ENCODE measurements at places on chromosomes 12 and 14.
A peak's percentile ranks its signal among the peaks of the same experiment; 100 is the strongest.

DNA sequence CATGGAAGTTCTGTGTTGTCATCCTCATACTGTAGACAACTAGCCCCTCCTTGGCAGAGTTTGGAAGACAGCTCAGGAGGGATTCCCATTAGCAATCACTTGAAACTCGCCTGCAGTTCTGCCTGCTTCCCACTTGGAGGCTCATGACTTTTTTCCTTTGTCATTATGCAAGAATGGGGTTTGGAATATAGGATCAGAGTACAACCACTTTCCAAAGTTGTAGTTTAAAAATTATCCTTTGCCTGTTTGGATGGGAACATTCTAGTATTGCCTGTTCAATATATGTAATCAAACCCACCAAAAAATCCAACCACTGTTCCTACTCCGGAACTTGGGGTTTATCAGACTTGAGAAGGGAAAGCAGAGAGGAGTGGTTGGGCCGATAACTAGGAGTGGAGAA is 2.1 kb upstream of the GPD1 start:
- DNase-seq, result no peak

GRCh38 chr12:21906919-21907493 is 34.2 kb downstream of the ABCC9 start:
- DNase-seq, result no peak

- peak; percentile 95 for DNase-seq
These were observed 43.4 kb upstream of the LIMA1 start for GRCh38 chr12:50326590-50327284.

GRCh38 chr12:63937378-63938316 is 93.1 kb downstream of the SRGAP1 start:
- no peak for DNase-seq

DNA sequence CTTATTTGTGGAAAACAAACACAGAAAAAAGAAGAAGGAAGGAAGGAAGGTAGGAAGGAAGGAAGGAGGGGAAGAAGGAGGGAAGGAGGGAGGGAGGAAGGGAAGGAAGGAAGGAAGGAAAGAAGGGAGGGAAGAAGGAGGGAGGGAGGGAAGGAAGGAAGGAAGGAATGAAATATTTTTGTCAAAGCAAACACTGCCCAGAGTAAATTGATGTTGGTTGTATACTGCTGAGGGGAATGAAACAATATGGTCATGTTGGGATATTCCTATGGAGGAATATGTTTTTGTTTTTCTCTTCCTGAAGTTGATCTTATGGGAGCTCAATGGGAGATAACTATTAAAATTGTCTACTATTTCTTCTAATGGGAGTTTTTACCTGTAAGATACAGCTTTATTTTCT is 717.5 kb upstream of the LRFN5 start:
- no peak for DNase-seq

DNA sequence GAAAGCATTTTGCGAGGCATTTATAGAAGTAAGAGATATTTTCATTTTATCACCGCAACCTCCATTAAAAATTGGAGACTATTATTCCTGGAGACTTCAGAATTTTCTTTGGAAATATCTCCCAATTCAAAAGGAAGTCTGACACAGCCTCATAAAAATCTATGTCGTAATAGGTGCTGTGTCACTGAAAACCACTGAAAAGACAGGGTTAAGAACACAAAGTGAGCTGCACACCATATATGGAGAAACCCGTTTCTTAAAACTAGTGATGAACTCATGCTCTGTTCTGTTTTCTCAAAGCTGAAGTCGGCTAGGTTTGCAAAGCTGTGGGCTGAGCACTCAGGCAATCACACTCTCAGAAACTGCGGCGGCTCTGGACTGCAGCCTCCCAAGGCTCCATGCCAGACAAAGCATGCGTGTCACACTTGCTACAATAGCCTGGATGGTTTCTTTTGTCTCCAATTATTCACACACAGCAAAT is at the start of gene GLIPR1:
Gene GLIPR1, plus strand, starts transcription at position 287 of the 481 bp plus-strand sequence. Its CDS starts 126 bp downstream, at position 413.
- no peak for DNase-seq

DNA sequence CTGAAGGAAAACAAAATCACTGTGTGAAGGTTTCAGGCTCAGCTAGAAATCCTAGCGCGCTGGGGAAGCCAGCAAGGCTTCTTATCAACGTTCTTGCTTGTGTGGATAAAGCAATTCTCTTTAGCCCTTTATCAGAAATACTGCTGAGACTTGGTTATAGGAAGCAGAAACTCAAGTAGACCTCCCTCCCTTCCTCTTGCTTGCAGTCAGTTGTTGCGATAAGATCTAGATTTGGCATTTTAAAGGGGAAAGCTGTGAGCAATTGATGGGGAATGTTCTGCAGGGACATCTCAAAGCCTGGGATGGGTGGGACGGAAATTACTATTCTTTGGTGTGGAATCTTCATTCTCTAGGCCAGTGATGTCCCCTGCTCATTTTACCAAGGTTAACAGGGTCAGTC is 76.4 kb upstream of the ANO4 start:
- peak; percentile 13 for DNase-seq

- DNase-seq, result no peak
These were observed 1.6 kb upstream of the ATP2B1 start for GRCh38 chr12:89709995-89710872.

DNA sequence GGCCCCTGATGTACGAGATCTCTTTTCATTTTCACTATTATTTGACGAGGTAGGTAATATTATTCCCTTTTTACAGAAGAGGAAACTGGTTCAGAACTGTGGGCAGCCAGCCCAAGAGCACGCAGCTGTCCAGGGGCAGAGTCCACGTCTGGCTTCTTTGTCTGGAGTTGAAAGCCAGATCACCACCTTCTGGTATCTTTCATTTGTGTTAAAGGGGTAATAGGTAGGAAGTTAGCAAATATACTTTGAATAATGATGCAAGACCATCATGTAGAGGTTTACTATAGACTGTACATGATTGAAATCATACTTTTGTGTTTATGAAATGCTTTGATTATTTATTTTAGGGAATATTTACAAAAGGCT is 144.1 kb upstream of the AMIGO2 start:
- DNase-seq, result no peak

DNA sequence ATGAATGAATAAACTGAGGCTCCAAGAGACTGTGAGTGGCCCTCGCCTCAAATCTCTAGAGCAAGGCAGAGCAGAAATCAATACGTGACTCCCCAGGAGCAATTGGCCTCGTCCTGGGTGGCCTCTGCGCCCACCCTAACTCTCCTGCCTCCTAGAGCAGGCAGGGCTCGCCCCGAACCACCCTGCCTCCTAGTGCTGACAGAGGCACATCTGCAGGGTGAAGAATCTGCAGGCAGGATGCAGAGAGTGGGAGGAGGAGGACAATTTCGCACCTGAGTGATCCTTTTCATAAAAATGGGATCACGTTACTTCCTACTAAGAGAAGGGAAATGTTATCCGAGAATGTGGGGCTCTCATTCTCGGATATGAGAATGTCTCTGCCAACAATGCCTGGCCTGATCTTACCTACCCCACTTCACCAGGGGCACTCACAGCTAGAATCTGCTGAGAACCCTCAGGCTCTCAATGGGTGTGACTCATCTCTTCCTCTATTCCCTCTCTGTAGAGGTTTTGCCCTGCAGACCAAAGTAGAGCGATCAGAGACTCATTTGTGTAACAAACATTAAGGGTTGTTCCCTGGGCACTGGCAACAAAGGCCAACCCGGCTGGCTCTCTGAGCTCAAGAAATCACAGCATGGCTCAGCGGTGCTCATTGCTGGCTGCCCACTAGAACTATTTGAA is 61.7 kb upstream of the BCL2L14 start:
- DNase-seq, result peak; percentile 97

DNA sequence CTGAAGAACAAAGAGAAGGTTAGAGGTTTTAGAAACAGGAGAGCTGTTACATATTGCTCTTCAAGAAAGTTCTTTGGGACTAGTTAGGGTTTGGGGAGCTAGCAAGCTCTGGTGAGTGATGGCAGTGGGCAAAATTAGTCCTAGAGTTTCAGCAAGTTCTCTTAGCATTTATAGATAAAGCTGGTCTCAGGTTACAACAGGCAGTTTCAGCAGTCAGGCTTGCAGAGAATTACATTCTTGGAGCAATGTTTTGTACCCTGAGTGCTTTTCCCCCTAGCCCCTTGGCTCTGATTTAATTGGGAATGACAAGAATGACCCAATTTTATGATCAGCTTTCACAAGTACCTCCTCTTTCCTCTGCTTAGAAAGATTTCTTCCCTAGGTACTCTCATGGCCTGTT is 21.4 kb upstream of the EID3 start:
- DNase-seq, result no peak

GRCh38 chr12:51868821-51869495 is 18.9 kb upstream of the ANKRD33 start:
- DNase-seq, result peak; percentile 7

GRCh38 chr12:116544656-116545055 is 14.5 kb upstream of the MAP1LC3B2 start:
- DNase-seq, result no peak

- no peak for DNase-seq
These were observed 858 bp upstream of the ANKRD13A start for GRCh38 chr12:109998241-109998903.

GRCh38 chr14:102055181-102055901 is 31.5 kb downstream of the HSP90AA1 start:
- no peak for DNase-seq

DNA sequence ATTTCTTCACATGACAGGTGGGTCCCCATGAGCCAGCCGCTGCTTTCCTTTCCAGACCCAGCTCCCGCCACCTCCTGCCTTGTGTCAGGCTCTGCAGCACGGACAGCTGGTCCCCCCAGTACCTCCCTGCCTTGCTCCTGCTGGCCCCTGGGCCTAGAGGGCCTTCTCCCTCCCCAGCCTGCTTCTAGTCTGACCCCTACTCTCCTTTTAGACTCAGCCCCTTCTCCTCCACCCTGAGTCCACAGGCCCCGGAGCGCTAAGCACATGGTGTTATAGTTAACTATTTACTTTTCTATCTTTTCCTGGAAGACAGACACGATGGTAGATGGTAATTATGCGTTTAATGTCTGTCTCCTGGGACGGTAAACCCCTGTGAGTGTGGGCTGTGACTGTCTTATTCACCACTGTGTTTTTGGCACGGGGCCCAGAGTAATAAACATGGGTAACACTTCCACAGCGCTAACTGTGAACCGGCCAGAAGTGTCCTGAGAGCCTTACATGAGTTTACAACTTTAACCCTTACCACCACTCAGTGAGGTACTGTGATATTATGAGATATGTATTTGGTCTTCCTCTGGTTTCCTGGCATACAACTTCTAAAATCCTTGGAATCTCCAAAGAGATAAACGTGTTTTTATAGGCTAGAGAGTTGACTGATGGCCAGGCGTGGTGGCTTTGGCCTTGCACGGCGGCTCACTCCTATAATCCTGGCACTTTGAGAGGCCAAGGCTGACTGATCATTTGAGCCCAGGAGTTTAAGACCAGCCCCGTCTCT is 41.2 kb downstream of the DGLUCY start:
- peak; percentile 94 for DNase-seq

DNA sequence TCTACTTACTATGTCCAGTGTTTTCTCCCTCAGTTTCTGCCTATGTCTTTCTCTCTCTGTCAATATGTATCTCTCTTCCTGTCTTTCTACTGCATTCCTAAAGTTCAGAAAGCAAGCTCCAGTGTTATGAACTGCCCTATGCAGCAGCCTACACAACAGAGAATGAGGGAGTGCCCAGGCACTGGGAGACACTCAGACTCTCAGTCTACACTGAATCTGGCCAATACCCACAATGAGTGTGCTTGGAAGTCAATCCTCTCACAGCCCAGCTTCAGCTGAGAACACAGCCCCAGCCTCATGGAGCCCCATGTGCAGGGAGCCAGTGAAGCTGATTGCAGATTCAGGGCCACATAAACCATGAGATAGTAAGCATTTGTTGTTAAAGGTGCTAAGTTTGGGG is 128.7 kb downstream of the ALG10 start:
- no peak for DNase-seq

DNA sequence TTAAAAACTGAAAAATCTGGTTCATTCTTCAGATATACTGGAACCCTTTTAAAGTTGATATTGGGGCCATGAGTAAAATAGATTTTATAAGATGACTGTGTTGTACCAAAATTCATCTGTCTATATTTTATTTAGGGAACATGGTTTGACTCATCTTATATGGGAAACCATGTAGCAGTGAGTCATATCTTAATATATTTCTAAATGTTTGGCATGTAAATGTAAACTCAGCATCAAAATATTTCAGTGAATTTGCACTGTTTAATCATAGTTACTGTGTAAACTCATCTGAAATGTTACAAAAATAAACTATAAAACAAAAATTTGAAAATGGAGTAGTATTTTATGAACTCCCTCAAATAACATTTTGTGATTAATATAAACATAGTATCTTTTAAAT is 14.2 kb downstream of the PTGER2 start:
- no peak for DNase-seq

- no peak for DNase-seq
These were observed 64.4 kb downstream of the FBXL14 start for GRCh38 chr12:1529862-1530591.

DNA sequence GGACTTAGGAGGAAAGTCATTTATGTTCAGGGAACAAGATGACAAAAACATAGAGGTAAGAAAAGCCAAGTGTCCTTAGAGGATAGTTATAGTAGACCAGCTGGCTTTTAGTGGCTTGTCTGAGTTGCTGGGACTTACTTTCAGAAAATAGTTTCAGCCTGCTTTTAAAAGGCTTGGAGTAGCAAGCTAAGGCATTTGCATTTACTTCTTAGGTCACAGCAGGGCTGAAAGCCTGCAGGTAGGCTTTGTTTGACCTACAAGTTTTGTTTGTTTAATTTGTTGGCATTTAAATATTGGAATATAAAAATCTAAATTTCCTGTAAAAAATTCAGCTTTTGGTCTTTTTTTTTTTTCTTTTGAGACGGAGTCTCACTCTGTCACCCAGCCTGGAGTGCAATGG is 5.1 kb downstream of the ACSS3 start:
- no peak for DNase-seq

DNA sequence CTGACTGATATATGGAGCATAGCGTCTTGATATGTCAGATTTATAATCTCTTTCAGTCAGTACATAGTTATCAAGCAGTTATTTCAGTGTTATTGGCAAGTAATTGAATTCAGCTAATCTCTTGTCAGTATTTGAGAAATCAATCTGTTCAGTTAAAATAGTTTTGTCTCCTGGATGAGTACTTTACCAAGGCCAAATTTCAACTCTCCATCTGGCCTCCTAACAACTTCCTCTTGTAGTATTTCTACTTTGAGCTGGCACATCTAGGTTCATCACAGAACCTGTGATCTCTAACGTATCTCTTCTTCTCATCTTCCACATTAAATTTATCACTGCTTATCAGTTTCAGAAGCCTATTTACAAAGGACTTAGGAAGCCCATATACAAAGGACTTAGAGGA is 690.5 kb downstream of the C12orf50 start:
- DNase-seq, result no peak

- no peak for DNase-seq
These were observed 70.9 kb upstream of the ZFP36L1 start for GRCh38 chr14:68863610-68864360.

GRCh38 chr14:101595887-101596721 is 34.8 kb downstream of the DIO3 start:
- DNase-seq, result no peak
